ENCODE measurements at places on chromosomes 1 and 21.

- no peak for DNase-seq
Observed at GRCh38 chr1:97920276-97920831, 480 bp downstream of the DPYD start.

GRCh38 chr1:229768232-229768631 lies 142.2 kb downstream of the URB2 start:
- no peak for DNase-seq

DNA sequence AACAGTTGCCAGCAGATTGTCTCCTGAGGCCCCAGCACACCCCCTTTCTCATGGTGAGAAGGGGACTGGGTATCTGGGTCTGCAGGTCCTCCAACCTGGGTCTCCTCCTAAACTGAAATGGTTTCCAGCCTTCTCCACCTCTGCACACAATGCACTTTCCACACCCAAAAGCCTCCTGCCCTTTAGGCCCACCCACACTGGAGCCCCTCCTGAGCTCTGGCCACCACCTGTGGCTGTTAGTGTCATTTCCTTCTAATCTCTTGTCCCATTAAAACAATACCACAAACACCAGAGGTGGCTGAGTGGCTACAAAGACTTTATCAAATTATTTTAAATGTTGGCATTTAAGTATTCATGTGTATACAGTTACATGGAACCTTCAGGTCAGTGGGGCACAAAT lies 11.5 kb downstream of the GPR3 start:
- no peak for DNase-seq

DNA sequence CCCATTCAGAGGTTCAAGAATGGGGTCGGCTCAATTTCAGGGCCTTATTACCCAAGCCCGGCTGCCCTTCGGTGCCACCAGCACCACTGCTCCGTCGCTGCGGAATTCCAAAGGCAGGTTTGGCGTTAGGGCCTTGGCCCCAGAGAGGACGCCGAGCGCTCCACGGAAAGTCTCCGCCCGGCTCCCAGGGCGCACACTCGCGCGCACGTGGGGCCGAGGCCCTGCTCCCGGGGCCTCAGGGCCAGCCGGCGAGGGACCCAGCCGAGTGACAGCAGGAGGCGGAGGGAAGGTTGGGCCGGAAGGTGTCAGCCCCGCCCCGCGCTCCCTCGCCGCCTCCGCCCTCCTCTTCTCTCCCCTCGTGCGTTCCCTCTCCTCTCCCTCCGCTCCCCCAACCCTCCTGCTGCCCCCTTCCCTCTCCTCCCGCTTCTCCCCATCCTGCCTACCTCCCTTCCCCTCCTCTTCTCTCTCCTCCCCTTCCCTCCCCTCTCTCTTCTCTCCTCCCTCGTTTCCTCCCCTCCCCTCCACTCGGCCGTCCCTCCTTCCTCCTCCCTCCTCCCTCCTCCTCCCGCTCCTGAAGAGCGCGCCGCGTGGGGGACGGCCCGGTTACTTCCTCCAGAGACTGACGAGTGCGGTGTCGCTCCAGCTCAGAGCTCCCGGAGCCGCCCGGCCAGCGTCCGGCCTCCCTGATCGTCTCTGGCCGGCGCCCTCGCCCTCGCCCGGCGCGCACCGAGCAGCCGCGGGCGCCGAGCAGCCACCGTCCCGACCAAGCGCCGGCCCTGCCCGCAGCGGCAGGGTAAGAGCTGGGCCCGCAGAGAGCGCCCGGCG lies at the start of gene ETS2:
Gene ETS2 (plus strand): TSS at position 602 of the 825 bp plus-strand sequence. CDS start 4,106 bp downstream, outside the sequence.
- peak; percentile 93 for DNase-seq

- no peak for DNase-seq
Observed at GRCh38 chr1:43056981-43057391, 98.3 kb upstream of the SLC2A1 start.

GRCh38 chr1:189151361-189151760 lies 1326.3 kb downstream of the BRINP3 start:
- no peak for DNase-seq

DNA sequence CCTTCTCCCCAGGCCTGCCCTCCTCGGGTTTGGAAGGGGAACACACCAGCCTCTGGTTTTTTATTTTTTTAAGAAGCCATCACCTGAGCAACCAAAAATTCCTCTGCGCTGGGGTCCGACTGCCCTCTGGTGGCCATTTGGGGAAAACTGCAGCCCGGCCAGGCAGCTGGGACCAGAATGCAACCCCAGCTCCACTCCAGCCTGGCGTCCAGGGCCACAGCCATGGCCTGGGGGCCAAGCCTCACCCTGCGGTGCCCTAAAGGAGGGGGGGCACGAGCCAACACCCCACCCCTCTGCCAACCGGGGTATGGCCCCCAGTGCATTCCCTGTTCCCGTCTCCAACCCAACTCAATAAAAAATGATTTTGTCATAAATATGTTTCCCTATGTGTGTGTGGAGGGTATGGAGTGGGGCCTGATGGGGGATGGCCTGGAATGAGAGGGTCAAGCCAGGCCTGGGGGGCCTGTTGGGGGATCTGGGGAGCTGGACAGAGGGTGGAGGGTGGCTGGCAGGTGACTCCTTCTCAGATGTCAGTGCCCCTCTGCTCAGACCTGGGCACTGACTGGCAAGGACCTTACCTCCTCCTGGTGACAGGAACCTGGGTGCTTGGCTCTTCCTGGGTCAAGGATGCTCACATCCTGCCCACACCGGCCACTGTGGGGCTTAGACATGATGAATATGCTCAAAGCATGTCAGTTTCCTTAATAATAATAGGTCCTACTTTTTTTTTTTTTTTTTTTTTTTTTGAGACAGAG lies 3.2 kb downstream of the GPR3 start:
- no peak for DNase-seq

DNA sequence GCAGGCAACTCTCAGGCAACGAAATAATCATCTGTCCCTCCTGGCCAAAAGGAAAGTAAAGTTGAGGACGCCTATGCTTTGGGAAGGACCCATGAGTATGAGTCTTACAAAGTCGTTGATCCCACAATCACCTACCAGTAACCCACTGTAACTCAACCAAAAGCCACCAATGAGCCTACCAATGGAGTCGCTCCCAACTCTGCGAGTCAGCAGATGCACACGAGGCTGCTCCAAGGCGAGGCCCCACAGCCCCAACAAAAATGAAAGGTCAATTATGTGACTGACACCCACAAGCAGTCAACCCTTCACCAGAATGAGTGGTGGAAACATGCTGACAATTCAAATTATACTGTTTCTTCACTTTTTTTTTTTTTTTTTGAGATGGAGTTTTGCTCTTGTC lies 12.0 kb downstream of the SETD4 start:
- no peak for DNase-seq

DNA sequence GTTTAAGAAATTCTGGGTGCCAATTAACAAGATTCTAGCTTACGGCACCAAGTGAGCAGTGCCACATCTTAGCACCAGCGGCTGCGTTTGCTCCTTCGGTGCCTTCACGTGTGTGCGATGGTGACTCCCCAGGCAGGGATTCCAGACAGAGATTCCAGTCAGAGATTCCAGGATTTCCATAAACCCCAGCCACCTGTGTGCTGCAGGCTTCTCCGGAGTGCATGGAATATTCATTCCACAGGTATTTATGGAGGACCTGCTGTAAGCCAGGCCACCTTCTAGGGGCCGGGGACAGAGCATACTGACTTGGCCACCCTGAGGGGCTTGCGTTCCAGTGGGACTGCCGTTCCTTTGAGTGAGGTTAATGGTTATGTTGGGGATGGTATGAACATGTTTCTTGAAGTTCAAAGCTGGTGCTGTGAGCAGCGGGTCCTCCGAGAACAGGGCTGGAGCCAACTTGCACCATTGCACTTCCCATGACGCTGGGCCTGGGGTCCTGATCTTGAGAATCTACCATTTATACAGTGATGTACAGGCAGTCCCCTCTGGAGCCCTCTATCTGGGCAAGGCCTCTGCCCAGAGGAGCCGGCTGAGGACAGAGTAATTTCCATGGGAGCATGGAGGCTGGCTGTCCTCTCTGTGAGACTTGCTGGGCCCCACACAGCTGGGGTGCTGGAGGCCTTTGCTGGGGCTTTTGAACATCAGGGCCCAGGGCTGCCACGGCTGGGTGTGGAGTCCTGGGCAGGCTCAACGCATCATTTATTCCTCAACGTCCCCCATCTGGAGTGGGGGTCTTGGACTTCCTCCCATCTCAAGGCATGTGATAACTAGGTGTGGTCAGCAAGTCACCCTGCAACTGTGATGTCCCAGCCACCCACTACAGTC lies 58.8 kb upstream of the AJAP1 start:
- DNase-seq, result no peak

DNA sequence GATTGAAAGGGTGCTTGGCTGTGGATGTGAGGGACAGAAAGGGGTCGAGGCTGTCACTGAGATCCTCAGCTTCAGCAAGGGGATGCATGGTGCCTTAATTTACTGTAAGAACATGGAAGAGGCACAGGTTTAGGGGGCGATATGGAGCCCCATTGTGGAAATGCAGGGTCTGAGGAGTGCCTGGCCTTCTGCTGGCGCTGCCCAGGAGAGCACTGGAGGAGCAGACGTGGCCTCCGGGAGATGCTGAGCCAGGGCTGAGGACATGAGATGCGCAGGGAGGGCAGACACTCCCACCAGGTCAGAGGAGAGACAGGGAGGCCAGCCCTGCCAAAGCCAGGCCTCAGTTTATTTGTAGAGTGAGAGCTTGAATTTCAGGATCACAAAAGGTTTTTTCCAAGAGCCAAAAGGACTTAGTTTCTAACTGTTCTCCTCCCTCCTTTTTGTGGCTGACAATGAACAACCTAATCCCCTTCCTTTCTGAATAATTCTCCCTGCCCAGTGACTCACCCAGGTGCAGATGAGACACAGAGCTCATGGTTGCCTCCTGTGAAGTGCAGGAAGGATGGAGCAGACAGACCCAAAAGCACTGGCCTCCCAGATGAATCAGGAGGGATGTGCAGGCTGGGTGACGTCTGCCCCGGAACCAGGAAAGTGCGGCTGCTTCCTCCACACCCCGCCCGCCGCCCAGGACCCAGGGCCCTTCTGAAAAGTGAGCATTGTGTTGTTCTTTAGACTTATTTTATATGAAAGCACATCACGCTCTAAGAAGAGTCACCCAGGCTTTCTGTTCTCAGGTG lies 73.0 kb upstream of the TMPRSS2 start:
- DNase-seq, result no peak

GRCh38 chr21:43322805-43323204 lies 104.1 kb downstream of the SIK1 start:
- DNase-seq, result no peak

DNA sequence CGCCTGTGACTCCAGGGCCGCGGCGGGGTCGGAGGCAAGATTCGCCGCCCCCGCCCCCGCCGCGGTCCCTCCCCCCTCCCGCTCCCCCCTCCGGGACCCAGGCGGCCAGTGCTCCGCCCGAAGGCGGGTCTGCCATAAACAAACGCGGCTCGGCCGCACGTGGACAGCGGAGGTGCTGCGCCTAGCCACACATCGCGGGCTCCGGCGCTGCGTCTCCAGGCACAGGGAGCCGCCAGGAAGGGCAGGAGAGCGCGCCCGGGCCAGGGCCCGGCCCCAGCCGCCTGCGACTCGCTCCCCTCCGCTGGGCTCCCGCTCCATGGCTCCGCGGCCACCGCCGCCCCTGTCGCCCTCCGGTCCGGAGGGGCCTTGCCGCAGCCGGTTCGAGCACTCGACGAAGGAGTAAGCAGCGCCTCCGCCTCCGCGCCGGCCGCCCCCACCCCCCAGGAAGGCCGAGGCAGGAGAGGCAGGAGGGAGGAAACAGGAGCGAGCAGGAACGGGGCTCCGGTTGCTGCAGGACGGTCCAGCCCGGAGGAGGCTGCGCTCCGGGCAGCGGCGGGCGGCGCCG lies at the start of gene SIM2:
Gene SIM2 (plus strand): TSS at position 135 of the 565 bp plus-strand sequence. CDS start 632 bp downstream, outside the sequence.
- DNase-seq, result no peak

GRCh38 chr1:8841395-8841794 lies 24.0 kb upstream of the RERE start:
- no peak for DNase-seq

- DNase-seq, result no peak
Observed at GRCh38 chr1:234373959-234374254, 651 bp downstream of the COA6 start.

Data from fibroblast of the conjunctiva (primary cell).